Brain (organoid and tissue), 16 donors: ENCODE measurements at places on chromosomes 1 and 21. TPM values are rescaled to one million over a fixed set of nuclear protein-coding genes. Genes with fewer than 3 reads are reported as not detected.

DNA sequence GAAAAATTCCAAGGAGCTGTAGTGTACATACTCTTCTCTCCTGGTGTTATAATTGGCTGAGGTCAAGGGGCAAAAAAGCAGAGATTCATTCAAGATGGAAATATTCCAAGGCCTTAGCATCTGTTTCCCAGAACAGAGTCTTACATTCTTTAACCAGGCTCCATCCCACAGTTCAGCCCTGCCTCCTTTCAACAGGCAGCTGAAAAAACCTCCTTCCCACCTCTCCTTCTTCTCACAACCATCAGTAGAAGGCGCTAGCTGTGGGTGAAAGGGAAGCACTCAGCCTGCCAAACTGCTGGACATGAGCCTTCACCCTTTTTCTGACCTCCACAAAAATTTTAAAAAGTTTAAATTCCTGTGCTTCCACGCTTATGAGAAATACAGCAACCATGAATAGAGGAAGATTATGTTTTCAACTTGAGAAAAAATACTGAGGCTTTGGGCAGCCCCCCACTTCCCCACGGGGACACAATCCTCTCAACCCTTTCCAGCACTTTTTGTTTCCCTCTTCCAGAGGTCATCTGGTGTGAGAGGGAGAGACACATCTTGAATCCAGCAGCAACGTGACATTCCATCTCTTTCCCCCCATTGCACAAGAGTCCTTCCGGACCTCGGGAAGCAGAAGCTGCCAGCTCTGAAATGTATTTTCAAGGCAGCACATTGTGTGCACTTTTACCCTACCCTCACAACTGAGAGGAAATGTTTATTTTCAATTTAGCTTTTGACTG is 43.2 kb upstream of the FMO2 start:
- no peak for DNase-seq

Gene ATP5IF1
- polyA plus RNA-seq = 273 TPM

- DNase-seq = no peak
Measured at GRCh38 chr1:56975446-56975845, 9.6 kb upstream of the C8B start.

DNA sequence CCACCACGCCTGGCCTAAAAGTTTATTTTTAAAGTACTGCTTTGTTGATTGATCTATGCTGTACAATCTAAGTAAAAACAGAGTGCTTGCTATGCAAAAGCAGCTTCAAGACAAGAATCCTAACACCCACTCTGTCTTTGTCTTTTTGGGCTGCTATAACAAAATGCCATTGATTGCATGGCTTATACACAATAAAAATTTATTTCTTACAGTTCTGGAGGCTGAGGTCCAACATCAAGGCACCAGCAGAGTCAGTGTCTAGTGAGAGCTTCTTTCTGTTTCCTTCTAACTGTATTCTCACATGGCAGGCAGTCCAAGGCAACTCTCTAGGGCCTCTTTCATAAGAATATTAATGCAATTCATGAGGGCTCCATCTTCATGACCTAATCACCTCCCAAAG is 63.6 kb upstream of the GJA5 start:
- no peak for DNase-seq

Gene MED8
- 41.1 TPM for polyA plus RNA-seq
